ENCODE measurements at places on chromosomes 13 and 19.
A peak's percentile ranks its signal among the peaks of the same experiment; 100 is the strongest.

DNA sequence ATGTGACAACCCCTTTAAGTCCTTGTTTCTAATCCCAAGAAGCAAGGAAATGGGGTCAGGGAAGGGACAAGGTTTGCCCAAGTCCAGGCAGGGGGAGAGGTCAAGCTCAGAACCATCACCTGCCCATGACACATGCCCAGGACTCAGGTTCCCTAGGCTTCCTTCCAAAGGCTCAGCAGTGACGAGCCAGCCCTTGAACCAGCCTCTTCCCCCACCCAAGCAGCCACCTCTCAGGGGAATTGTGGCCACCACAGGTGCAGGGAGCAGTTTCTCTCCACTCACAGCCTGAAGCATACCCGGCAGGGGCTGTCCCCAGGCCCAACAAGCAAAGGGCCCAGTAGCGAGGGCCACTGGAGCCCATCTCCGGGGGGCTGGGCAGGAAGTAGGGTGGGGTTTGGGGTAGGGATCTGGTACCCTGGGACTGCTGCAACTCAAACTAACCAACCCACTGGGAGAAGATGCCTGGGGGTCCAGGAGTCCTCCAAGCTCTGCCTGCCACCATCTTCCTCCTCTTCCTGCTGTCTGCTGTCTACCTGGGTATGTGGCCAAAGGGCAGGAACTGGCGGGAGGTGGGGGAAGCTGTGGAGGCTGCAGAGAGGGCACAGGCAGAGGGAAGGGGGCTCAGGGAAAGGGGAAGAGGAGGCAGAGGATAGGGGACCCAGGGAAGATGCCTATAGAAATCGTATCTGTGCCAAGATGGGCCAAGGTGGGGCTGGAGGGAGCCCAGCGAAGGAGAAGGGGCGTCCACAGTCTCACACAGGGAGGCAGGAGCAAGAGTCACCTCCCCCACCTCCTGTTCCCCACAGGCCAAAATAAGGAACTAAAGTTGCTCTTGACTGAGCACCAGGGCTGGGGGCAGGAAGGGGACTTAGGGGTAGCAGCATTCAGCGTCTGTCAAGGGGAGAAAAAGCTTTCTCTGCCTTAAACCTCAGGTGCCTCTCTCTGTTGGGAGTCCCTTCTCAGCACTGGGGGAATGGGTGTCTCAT lies at the start of gene CD79A:
Gene CD79A (plus strand): TSS at position 433 of the 986 bp plus-strand sequence. CDS start 26 bp downstream, at position 459.
- no peak for DNase-seq

DNA sequence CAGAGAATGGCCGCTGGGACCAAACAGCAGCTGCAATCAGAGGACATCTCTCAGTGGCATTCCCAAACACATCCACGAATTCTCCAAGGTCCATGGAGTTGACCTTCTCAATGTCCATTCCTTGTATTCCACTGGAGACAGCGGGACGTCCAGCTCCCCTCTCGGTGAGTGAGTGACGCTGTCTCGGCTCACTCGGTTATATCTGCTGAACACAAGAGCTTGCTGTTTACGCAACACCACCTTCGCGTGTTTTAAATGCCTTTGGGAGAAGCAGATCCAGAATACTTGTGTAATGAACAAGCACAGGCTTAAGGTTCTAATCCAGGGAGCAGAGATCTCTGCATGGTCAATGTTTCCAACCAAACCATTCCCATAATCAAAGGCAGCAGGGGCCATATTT lies at the start of gene URAD:
Gene URAD (minus strand): TSS at position 174 of the 400 bp plus-strand sequence. CDS start 56 bp downstream, at position 118.
- no peak for DNase-seq

GRCh38 chr13:112561478-112561877 lies 26.5 kb downstream of the TUBGCP3 start:
- DNase-seq, result no peak

GRCh38 chr13:24497742-24498141 lies 14.8 kb downstream of the PARP4 start:
- no peak for DNase-seq

GRCh38 chr19:39413911-39414608 lies 1.6 kb downstream of the PLEKHG2 start:
- DNase-seq, result no peak

DNA sequence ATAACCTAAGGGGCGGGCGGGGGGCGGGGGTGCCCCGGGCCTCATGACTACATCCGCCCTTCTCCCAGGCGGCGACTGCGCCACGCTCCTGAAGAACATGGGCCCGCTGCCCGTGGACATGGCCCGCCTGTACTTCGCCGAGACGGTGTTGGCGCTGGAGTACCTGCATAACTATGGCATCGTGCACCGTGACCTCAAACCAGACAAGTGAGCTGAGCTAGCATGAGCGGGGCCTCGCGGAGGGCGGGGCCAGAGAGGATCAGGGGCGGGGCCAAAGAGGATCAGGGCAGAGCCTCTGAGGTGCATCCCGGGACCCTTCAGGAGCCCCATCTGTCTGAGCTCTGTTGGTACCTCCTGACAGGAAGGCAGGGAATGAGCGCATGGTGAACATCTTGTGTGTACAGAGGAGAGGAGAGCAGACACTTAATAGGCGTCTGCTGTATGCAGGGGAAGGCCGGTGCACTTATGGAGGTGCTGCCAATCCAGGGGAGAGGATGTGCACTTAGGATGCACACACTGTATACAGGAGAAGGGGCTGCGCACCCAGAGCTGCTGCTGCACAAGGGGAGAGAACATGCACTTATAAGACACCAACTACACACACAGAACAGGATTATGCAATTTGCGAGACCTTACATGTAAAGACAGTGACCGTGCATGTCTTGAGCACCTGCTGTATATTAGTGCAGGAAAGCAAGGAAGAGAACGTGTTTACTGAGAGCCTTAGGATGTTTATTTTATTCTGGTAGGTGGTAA lies 20.9 kb upstream of the PIK3R2 start:
- no peak for DNase-seq

DNA sequence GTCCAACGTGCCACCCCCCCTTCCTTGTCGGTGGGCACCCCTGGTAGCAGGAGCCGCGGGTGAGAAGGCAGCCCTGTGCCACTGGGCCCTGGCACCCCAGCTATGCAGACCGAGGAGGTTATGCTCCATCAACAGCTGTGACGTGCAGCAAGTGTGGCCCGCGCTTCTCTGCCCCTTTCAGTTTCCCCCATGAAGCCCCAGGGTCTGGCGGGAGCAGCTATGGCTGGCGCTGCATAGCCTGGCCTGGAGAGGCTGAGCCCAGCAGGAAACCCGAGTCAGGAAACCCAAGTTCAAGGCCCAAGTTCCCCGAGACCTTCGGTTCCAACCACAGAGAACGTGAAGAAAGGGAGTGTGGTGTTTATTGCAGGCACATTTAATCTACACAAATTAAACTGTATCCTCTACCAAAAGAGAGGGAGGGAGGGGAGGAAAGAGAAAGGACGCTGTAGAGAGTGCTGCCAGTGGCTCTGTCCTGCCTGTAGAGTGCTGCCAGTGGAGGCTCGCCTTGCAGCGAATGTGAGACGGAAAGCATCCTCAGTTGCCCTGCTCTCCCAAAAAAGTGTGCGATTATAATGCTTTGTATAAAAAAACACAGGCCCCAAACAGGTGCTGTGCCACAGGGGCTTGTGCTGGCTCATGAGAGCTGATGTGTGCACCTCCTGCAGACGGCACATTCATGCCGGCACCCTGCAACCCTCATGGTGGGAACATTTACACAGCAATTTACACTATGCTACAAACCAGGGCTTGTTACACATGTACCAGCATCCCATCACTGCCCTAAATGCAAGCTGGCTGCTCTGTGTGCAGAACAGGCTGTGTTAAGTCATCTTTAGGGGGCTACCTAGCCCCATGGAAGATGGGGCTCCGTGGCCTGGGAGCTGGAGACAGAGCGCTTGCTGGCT lies 16.3 kb downstream of the POP4 start:
- peak; percentile 4 for DNase-seq

DNA sequence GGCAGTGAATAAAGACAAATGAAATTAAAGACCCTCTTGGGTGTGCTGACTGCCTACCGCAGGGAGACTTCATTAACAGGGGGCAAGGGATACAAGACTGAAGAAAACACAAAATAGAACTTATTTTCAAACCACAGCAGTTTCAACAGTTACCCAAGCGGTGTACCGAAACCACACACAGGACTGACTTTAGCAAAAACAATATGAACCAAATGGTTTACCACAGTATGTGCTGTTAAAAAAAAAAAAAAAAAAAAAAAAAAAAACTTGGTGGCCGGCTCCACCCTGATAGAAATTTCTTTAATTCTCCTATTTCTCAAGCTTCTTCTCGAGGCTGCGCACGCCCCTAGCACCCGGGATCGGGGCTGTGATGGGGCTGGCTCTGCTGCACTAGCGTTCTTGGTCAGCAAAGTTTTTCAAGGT lies 42.6 kb downstream of the KLF2 start:
- no peak for DNase-seq

GRCh38 chr13:44921931-44922758 lies 67.1 kb downstream of the NUFIP1 start:
- DNase-seq, result no peak

DNA sequence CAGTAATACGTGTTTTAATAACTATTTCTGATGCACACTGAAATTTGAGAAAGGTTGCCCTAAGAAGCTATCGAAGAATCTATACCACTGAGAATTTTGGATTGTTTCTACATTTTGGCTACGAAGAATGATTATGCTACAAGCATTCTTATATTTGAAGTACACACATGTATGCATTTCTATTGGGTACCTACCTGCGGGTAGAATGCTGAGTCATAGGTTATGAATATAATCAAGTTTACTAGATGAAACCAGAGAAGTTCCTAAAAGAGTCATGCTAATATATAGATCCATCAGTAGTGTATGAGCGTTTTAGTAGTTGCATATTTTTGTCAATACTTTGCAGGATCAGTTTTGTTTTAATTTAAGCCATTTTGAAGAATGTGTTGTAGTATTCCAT lies 62.0 kb upstream of the PCDH20 start:
- DNase-seq, result no peak

DNA sequence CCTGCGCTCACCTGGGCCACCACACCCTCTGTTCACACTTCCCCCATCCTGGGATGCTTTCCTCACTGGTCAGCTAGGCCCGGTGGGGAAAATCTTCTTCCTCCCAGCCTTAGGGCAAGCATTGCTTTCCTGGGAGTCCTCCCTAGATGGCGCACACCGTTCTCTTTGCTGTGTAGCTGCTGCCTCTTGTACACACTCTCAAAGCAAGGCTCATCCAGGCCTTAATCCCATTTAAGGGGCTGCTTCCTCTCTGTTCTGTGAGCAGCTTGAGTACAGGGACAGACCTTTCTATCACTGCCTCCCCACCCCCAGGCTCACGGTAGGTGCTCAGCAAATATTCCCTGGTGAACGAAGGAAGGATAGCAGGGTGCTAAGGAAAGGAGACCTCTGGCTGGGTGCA lies 11.1 kb downstream of the SLC7A10 start:
- DNase-seq, result peak; percentile 44

- DNase-seq, result no peak
Observed at GRCh38 chr19:55832676-55833075, 877 bp upstream of the NLRP11 start.

- DNase-seq, result no peak
Observed at GRCh38 chr13:98761126-98761985, 8.9 kb upstream of the SLC15A1 start.

DNA sequence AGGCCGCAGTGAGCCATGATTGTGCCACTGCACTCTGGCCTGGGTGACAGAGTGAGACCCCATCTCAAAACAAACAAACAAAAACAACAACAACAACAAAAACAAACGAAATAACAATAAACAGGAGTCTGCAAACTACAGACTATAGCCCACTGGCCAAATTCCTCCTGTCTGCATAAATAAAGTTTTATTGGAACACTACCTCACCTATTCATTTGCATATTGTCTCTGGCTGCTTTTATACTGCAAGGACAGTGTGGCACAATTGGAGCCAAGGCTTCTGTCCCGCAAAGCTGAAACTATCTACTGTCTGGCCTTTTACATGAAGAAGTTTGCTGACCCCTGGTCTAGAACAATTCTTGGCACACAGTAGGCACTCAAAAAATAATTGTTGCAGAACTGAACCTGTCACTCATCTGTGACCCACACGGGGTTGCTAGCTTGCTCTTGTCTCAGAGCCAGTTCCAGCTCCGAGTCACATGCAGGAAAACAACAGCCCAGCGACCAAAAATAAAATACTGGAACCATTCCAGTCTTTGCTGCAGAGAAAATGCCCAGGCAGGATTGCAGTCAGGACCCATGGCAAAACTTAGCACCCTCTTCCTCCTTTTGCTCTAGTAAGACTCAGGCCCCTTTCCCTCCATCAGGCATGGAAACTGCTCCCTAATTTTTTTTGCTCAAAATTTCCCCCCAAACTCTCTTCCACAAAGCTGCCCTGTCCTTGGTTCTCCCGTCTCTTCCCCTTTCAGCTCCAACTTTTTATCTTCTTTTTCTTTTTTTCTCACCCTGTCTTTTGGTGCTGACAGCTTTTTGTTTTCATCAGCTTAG lies 4.8 kb upstream of the MYH14 start:
- DNase-seq, result no peak

- no peak for DNase-seq
Observed at GRCh38 chr13:89897681-89898080, 1449.8 kb upstream of the MIR17HG start.
